ENCODE measurements at places on chromosomes 3 and 15. TPM values are rescaled to one million over a fixed set of nuclear protein-coding genes. Genes with fewer than 3 reads are reported as not detected.

The C3orf22 gene
- not detected for total RNA-seq

The INO80 gene
- 22.4 TPM for total RNA-seq

The SEMA6D gene
- 3.8 TPM for total RNA-seq

The SPSB4 gene
- total RNA-seq = 1.2 TPM

The SI gene
- total RNA-seq = not detected

The PLXND1 gene
- 89.9 TPM for total RNA-seq

The DOCK3 gene
- 5.4 TPM for total RNA-seq

The ARHGAP11A gene
- 0.78 TPM for total RNA-seq

All from esophagus muscularis mucosa (tissue), 4 donors.